Activated CD4-positive, alpha-beta T cell treated with anti-CD3 and anti-CD28 coated beads for 4 hours (primary cell): ENCODE measurements at places on chromosomes 3 and 15.

DNA sequence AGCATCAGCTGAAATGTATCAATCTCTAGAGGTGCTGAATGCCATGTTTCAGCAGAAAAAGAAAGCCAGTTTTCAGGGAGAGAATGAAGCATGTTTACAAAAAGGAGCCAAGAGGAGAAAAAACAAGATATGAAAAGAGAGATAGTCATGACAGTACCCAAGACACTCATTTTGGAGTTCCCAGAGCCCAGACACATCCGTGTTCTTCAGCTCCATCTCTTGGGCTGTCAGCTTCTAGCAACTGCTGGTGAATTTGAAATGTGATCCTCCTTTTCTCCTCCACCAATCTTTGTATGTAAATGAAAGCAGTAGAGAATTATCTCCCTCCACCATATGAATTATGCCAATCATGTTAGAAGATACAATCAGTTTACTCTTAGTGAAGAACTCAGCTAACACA, 93.0 kb upstream of the SLC25A36 start:
- no peak for DNase-seq

DNA sequence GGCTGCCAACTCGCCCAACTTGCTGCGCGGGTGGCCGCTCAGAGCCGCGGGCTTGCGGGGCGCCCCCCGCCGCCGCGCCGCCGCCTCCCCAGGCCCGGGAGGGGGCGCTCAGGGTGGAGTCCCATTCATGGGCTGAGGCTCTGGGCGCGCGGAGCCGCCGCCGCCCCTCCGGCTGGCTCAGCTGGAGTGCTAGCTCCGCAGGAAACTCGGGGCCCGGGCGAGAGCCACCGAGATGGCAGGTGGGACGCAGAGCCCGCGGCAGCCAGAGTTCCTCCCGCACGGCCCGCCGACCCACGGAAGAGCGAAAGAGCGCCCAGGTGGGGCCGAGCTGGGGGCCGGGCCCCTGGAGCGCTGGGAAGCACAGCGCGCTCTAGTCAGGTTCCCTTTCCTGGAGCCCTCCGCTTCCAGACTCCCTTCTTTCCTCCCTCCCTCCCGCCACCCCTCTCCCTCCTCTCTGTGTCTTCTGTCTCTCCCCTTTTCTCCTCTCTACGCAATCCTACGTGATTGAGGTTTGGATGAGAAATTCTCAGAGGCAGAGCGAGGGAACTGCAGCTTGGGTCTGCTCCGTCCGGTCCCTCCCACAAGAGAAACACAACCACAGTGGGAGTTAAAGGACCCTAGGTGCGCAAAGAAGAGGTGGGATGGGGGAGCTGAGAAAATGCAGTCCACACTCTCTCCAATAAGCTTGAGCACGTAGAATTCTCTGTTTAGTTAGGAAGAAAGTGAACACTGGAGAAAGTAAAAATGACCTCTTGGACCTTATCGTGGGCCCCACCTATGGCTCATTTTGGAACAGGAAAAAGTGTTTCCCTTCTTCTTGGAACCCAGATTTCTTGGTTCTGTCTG, 317.3 kb downstream of the FGF12 start:
- DNase-seq = no peak

DNA sequence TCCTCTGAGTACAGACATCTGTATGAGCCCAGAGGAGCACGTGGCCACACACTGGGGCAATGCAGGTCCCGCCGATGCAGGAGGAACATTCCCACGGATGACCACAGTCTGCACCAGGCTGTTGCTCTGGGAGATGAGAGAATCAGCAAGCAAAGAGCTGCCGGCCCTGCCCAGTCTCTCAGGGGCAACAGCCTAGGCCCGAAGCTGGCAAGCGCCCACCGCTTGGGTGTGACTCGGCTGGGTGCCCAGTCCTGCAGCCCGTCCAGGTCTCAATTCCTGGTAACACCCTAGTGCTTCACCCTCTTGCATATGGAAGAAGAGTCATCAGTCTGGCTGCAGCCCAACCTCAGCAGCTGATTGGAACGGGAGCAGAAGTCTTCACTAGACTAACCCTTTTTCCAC, 153.7 kb upstream of the HES1 start:
- no peak for DNase-seq

DNA sequence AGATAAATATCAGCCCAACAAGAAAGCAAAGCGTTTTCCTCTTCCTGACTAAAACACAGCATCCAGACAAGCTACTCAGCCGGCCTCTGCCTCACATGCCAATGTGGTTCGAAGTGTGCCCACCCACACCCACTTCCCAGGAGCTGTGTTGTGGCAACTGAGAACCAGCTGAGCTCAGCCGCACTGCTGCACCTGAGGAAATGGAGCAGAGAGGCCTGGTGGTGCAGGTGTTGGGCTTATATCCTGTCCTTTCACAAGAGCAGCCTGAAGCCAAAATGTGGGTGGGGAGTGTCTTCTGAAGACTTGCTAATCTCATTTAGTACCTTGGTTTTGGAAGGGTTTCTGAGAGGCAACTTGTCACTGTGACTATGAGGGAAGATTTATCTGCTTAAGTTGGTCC, 23.0 kb upstream of the RETNLB start:
- DNase-seq = peak; percentile 5

DNA sequence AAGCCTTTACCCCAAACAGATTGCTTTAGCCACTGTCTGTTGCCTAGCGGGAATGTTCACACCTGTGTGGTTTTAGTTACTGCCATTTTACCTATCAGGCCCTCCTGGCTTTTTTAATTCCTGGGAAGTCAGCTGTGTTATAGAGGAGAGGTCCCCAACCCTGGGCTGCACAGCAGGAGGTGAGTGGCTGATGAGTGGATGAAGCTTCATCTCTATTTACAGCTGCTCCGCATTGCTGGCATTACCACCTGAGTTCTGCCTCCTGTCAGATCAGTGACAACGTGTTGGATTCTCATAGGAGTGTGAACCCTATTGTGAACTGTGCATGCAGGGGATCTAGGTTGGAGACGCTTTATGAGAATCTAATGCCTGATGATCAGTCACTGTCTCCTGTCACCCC, 127.0 kb downstream of the MBNL1 start:
- no peak for DNase-seq

GRCh38 chr3:117486719-117487716, 777.4 kb downstream of the TUSC7 start:
- no peak for DNase-seq

GRCh38 chr15:68328443-68328842, 50.9 kb downstream of the FEM1B start:
- peak; percentile 23 for DNase-seq

DNA sequence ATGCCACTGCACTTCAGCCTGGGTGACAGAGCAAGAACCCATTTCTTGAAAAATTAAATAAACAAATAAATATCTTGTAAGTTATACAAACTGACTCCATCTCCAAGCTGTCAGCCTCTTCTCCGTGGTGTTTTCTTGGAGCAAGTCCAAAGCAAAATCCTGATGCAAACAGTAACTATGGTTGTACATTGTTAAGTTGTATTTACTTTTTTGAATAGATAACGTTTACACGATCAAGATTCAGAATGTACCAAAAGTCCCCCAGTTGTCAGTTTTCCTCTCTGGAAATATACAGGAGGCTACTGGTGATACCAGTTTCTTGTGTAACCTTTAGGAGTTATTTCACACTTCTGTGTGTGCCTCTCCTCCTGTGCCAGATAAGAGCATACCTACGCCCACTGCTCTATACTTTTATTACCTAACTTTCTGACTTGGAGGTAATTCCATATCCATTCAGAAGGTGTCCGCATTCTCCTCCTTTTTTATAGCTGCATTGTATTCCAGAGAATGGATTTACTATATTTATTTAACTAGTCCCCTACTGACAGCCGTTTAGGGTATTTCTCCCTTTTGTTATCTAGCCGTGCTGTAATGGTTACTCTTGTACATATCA, 14.2 kb downstream of the CMTM7 start:
- DNase-seq = no peak

GRCh38 chr15:59532770-59533379, 78.7 kb upstream of the GCNT3 start:
- peak; percentile 8 for DNase-seq

DNA sequence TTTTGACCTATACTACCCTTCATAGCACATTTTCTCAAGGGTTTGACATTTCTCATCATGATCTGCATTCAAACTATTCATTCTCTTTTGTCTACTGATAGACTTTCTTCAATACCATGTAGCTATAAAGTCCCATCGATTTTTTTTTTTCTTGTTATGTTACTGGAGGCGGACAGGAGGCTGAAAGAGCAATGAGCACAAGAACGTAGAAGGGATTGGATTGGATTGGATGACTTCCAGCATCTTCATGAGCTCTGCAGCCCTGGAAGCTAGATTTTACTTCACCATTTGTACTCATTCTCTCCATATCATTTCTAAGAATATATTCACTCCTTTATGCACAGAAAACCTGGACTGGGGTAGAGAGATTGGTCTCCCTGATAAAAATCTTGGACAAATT, 43.2 kb downstream of the DUT start:
- DNase-seq = no peak

DNA sequence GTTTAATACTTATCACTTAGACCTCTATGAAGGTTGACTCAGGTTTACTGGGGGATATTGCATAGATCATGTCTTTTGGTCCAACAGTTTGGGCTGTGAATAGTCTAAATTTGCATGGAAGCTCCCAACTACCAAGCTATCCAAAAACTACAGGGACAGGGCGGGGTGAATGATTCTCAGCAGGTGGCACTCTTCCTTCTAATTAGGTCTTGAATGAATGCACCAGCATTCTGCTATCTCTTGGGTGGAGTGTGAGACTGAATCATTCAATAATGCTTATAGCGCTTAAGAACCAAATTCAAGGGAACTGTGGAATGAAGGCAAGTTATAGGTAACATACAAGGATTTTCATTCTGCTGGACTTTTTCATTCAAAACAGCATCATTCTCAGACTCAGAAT, 346.3 kb downstream of the TIGIT start:
- no peak for DNase-seq

- DNase-seq = no peak
These were observed 161.3 kb downstream of the SV2B start for GRCh38 chr15:91261345-91261744.

DNA sequence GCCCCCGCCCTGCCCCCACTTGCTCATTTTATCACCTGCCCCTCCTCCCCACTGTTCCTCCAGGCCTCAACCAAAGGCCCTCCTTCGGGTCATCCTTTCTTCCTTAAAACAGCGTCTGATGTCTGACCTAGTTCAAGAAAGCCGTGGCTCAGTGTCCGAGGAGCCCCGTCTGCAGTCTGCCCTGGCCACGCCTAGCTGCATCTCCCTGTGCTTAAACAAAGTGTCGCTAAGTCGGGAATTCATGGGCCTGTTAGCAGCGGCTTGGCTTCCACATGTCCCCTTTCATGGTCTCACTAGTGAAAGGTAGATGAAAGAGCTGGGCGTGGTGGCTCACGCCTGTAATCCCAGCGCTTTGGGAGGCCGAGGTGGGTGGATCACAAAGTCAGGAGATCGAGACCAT, 41.2 kb downstream of the TM2D3 start:
- no peak for DNase-seq

DNA sequence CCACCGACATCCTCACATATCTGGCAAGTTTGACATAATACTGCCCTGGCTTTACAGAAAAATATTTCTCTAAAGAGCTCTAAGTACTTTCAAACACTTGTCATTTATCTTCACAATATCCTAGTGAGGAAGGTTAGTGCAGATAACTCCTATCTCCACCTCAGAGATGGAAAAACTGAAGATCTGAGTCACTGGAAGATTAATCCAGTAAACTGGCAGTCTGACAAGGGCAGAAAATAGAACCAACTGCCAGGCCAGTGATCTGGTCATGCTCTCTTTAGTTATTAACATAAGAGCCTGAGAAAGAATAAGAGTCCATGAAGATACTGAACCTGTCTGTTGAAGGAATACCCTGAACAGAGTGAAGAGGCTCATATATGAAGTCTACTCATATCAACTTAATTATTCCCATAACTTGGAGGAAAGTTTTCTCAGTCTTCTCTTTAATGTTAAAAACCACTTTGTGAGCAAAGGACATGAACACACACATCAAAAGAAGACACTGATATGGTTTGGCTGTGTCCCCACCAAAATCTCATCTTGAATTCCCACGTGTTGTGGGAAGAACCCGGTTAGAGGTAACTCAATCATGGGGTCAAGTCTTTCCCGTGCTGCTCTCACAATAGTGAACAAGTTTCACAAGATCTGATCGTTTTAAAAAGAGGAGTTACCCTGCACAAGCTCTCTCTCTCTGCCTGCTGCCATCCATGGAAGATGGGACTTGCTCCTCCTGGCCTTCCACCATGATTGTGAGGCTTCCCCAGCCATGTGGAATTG, 61.4 kb downstream of the GOLIM4 start:
- no peak for DNase-seq

GRCh38 chr15:40342416-40343320, 1.9 kb upstream of the CCDC9B start:
- DNase-seq = no peak

DNA sequence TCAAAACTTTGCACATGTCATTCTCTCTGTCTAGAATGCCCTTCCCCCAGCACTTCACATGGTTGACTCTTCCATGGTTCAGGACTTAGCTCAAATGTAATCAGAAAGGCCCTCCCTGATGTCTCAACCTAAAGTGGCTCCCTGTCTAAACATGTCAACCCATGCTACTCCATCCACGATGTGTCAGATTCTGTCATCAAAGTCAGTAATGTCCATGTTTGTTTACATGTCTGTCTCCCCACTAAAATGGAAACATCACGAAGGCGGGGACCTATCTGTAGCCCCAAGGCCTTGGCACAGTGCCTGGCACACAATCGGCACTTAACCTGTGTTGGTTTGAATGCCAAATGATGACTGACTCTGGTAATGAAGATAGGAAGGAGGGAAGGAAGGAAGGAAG, 20.8 kb upstream of the SNTN start:
- DNase-seq = no peak

DNA sequence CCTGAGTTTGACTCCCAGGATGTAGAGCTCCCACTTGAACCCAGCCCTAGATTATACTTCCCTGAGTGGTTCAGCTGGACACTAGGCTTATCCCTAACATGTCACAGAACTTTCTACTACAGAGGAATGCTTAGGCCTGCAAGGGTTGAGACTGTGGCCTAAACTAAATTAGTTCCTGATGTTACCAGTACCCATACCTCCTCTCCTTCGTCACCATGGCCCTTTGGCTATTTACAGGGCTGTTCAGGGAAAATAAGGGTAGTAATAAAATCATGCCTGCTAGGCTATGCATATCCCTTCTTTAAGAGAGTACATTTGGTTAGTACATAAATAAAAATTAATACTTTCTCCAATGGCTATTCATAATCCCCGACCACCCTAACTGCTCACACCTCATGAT, 356.4 kb upstream of the RASGRP1 start:
- no peak for DNase-seq

DNA sequence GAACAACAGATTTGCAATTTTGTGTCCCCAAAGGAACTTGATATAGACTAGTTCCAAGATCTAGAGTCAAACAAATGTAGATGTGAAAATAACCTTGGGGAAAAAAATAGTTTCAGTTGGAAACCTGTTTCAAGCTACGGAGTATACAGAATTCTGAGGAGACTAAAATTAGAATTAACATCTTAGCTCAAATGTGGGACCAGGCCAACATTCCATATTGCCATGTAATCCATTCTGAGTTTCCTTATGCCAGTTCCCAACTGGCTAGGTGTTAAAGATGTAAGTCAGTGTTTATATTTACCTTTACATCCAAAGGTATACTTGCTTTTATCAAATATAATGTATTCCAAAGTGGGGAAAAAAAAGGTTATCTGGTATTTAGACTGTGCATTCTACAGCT, 76.3 kb downstream of the UBE3A start:
- DNase-seq = no peak
